ENCODE measurements at places on chromosomes 6 and 20.
A peak's percentile ranks its signal among the peaks of the same experiment; 100 is the strongest.

DNA sequence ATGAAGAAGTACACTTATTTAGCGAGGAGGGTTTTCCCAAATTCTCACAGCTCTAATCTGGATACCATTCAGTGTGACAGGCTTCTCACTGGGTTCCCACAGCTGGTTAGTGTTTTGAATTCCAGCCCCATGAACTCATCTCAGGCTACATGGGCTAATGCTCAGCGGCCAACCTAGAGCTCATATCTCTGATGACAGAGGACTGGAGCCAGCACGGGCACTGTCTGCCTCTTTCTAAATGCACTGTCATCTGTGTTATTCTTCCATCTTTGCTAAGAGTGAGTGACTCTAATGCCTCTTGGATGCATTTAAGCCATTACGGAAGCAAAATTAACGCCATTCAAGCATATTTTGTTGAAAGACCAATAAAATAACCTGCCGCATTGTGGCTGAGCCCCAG lies 308.9 kb upstream of the JAG1 start:
- no peak for DNase-seq

DNA sequence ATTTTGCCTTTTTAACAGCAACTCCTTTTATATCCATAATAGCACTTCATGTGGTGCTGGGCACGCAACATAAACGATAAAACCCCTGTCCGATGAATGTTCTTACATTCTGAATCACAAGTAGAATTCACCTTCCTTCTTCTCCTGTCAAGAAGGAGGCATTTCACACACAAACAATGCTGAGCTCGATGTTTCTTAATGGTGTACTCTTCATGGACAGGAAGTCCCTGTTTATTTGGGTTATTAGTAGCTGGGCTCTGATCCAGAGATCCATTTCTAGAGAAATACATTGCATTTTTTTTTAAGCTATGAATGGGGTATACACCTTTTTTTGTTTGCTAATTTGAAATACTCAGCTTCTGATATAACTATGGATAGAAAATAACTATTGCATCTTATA lies 82.4 kb downstream of the PPP1R3G start:
- no peak for DNase-seq

DNA sequence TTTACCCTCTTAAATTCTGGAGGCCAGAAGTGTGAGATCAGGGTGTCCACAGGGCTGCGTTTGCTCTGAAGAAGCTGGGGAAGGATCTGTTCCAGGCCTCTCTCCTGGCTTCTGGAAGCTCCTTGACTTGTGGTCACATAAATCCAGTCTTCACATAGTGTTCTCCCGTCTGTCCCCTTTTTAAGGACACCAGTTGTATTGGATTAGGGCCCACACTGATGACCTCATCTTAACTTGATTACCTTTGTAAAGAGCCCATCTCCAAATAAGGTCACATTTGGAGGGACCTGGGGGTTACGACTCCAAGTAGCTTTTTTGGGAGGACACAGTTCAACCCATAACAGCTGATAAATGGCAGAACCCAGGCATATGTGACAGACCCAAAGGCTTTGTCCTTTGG lies 20.0 kb upstream of the WFDC2 start:
- DNase-seq, result no peak

DNA sequence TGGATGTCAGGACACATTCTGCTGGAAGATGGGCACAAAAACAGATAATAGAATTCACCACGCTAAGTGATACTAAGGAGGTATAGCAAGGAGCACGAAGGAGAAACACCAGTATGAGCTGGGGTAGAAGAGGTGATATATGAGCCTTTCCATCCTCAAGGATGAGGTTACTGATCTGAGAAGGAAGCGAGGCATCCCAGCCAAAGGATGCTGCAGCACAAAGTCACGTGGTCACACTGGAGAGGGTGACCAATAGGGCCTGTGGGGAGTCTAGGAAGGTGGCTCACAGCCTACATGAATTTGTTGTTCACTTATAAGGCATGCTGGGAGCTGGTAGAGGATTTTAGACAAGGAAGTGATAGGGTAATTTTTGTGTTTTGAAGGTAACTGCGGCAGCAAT lies 1.4 kb downstream of the GINS1 start:
- no peak for DNase-seq

DNA sequence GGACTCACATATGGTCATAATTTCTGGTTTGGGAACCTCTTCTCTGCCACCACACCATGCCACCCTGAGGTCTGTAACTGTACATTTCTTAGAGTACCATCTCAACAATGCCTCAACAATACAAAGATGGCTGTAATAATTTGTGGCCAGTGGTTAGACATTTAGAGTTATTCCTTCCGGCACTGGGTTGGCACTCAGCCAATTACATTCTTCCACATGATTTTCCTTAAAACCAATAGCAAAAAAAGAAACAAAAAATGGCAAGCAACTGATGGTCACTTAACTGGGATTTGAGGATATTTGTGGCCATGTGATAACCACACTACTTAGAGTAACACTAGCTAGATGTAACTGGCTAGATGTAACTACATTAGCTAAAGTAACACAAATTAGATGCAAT lies 79.9 kb downstream of the SEL1L2 start:
- no peak for DNase-seq

GRCh38 chr20:57117296-57117695 lies 149.1 kb downstream of the BMP7 start:
- no peak for DNase-seq

- peak; percentile 18 for DNase-seq
Measured at GRCh38 chr6:150395388-150396009, 26.7 kb downstream of the IYD start.

DNA sequence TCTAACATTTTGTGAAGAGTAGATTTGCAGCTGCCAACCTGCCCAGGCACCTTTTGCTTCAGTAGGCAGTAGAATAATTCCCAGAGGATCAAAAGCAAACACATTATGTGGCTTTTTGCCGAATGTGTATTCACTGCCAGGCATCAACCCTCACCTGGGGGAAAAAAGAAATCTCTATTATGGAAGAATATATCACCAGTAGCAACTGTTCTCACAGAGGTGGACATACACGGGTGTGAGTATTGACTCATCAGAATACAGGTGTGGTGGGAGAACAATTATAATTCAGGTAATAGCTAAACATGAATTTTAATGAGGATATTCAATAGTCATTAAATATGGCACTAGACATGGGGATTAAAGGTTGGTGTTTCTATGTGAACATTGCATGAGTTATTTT lies 910.7 kb downstream of the TFAP2A start:
- DNase-seq, result no peak

Data from activated CD4-positive, alpha-beta T cell treated with anti-CD3 and anti-CD28 coated beads for 4 hours (primary cell).